CD14-positive monocyte (primary cell): ENCODE measurements at places on chromosomes 12 and 14. TPM values are rescaled to one million over a fixed set of nuclear protein-coding genes. Genes with fewer than 3 reads are reported as not detected.

Gene GCH1
- polyA plus RNA-seq = 63.3 TPM

- DNase-seq = no peak
Observed at GRCh38 chr12:50549885-50550284, 45.1 kb downstream of the DIP2B start.

GRCh38 chr12:84421103-84421502 is 491.5 kb downstream of the SLC6A15 start:
- no peak for DNase-seq

DNA sequence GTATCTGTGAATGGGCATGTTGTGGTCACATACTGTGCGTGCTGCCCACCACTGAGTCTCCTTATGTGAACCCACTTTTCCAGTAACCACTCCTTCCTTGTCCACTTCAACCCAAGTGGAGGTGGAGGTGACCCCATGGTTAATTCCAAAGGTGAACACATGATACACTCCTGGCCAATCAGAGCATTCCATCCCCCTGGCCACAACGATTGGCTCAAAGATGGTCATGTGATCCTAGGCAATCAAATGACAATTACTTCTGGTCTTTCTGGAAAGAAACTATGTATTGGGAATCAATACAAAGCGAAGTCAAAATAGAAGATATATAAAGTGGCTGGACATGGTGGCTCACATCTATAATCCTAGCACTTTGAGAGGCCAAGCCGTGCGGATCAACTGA is 20.2 kb upstream of the CCDC60 start:
- DNase-seq = no peak

GRCh38 chr12:34399631-34400410 is 377.5 kb downstream of the ALG10 start:
- DNase-seq = no peak
